ENCODE measurements at places on chromosomes 7 and 10.

DNA sequence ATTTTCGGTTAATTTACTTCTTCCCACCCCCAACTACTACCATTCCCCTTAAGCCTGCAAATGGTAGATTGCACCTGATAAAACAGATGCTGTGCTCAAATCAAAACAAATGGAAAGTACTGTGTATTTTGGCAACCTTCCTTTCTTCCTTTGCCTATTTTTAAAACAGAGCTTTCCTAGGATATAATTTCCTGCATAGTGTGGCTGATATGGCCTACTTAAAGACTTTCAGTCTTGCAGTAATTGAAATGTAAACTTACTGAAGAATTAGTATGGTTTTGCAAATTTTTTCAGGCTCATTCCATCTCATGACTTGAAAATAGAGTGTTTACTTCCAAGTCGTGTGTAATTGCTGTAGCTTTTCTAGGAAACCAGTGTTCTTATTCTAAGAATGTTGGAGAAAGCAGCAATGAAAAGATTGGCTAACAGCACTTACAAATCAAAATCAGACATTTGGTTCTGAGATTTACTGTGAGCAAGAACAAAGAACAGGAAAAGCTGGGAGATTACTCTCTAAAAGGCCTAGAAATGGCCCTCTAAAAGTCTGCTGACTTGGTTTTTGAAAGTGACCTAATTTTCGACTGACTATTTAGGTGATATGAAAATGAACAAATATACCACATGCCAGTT lies 52.0 kb downstream of the REEP3 start:
- DNase-seq: no peak

- DNase-seq: no peak
Observed at GRCh38 chr10:31133792-31134310, 102.2 kb upstream of the ZNF438 start.

GRCh38 chr10:68955832-68956532 lies at the start of gene DDX21:
Gene DDX21 (plus strand): TSS chr10:68956170. CDS start chr10:68956226, 56 bp downstream.
- peak; percentile 91 for DNase-seq

DNA sequence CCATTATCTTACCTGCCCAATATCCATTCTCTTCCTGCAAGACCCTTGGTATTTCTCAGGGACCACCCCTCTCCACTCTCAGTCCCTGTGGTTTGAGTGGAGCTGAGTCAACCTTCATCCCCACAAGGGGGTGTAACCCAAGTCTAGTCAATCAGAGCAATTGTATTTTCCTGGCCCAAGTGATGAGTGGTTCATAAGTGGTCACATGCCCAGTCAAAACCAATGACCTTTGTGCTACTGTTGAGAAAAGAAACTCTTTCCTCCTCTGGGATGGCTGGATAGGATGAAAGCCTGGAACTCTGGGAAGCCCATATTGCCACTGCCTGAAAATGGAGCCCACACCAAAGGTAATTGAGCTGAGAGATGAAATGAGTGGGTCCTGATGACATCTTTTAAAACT lies 93.6 kb downstream of the SNX10 start:
- DNase-seq: no peak

- DNase-seq: no peak
Observed at GRCh38 chr10:25556457-25556856, 377.6 kb upstream of the MYO3A start.

DNA sequence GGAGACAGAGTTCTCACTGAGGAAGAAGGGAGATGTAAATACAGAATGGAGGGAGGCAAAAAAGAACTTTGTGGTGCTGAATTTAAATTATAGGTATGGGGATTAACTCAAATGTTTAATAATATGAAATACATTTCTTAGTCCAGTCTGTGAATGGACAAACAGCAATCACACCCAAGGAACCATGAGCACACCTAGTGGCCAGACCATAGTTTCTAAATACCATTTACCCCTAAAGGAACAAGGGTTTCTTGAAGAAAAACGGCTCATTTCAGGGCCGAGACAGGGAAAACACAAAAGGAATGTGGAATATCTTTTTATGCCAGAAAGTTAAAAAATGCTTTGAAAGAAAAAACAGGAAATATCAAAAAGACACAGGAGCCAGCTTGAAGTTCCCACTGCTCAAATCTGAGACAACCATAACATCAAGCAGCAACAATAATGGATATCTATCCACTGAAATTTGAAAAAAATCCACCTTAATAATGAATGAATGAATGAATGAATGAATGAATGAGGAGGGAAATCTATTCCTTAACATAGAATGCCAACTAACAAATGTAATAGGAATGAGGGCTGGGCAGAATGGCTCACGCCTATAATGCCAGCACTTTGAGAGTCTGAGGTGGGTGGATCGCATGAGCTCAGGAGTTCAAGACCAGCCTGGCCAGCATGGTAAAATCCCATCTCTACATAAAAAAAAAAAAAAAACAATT lies 8.6 kb downstream of the IPMK start:
- no peak for DNase-seq
